ENCODE measurements at places on chromosomes 1 and 21. TPM values are rescaled to one million over a fixed set of nuclear protein-coding genes. Genes with fewer than 3 reads are reported as not detected.

Gene ST6GALNAC3
- 1.3 TPM for total RNA-seq

Gene PCP4
- total RNA-seq, result not detected

DNA sequence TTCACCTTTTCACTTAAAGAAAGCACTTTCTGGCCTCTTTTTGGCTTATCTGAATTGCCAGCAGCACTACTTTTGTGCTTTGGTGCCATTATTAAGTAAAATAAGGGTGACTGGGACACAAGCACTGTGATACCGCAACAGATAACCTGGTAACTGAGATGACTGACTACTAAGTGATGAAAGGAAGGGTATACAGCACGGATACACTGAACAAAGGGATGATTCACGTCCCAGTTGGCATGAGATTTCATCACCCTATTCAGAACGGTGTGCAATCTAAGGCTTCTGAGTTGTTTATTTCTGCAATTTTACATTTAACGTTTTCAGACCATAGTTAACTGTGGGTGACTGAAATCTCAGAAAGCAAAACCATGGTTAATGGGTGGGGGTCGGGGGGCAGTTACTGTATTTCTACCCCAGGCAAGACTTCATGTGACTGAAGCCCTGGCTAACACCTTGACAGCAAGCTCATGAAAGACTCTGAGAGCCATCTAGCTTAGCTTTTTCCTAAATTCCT is 102.8 kb downstream of the CLIC6 start:
- DNase-seq, result no peak

Gene NKAIN1
- not detected for total RNA-seq

- DNase-seq, result no peak
These were observed 1.3 kb downstream of the FOXE3 start for GRCh38 chr1:47417170-47418044.

Gene IFI6
- 33.6 TPM for total RNA-seq

DNA sequence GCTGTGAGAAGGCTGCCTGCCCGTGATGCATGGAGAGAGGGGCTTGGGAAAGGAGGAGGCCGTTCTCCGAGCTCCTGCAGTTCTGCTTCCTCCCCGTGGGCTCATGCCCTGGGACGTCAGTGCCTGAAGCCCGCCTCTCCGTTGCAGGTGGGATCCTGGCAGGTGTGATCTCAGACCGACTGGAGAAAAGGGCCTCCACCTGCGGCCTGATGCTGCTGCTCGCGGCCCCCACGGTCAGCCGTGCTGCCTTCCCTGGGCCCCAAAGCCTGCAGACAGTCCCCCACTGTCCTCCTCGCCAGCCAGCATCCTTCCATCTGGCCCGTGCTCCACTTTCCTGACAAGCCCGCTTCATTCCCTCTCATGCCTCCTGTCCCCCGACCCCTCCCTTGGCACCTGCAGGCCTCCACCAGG is 50.9 kb downstream of the SLC37A1 start:
- DNase-seq, result no peak

Gene ILDR2
- 0.67 TPM for total RNA-seq

GRCh38 chr1:171983584-171983983 is 142.3 kb downstream of the DNM3 start:
- no peak for DNase-seq

Gene CFHR2
- not detected for total RNA-seq

Gene AQP10
- total RNA-seq, result not detected

DNA sequence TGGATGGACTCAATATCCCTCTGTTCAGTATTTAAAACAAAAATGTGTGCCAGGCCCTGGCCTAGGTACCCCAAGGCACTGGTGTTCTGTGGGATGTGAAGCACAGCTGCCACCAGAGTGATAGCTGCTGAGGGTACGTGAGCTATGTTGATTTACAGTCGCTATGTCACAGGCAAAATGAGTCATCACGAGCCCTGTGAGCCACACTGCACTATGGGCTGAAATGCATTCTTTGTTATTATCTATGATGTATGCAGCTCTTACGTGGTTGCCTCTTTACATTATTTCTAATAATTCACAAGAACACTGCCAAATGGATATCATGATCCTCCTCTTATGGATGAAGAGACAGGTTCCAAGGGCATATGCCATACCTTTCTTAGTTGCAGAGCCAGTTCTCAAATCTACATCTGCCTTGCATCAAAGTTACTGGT is 2.1 kb downstream of the TEX38 start:
- no peak for DNase-seq

- no peak for DNase-seq
These were observed 26.3 kb downstream of the PLPP3 start for GRCh38 chr1:56553046-56553445.

Gene SLC30A10
- not detected for total RNA-seq

Gene DNM3
- 1.8 TPM for total RNA-seq

Gene TP73
- total RNA-seq, result not detected

Gene NPHS2
- not detected for total RNA-seq

Gene SLFNL1
- total RNA-seq, result 0.08 TPM

Gene SLAMF8
- total RNA-seq, result not detected

DNA sequence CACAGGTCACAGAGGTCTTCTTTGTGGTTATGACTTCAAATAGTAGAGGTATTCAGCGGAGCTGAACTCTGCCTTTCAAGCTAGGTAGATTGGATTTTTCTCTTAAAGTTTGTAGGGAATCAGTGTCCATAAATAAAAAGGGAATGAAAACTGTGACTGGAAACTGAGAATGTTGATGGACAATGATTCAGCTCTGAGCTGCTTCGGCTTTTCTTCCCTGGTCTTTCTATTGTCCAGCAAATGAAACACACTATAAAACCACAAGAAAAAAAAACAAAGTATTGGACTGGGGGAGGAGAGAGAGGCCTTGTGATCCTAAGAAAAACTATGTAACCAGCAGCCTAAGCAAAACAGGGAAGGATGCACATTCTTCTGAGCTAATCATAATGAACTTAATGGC is 11.1 kb downstream of the TNNI3K start:
- no peak for DNase-seq

Gene LIX1L
- 21.4 TPM for total RNA-seq

Gene LRRC8C
- total RNA-seq, result 30.2 TPM

Gene DRAXIN
- total RNA-seq, result 0.05 TPM

DNA sequence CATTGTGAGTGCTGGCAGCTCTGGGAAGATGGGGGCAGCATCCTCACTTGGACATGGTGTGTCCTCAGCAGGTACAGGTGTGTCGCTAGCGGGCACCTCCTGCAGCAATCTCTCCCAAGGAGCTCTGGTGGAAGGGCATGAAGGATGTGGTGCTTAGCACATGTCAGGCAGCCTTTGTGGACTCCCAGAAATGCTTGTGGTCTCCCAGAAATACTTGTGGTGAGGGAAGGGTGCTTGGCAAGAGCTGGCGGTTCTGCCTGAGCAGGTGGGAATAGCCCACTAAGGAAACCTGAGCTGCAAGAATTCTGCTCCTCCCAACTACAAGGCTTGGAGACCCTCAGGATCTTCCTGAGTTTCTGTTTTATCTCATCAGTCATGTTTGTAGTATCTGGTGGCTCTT is 371.6 kb downstream of the PRDM2 start:
- DNase-seq, result no peak

- no peak for DNase-seq
These were observed at the start of gene FOXD3 for GRCh38 chr1:63322114-63322943. TSS of gene FOXD3 (plus strand) at chr1:63322567. CDS start at chr1:63323059, 492 bp downstream.

GRCh38 chr1:80989455-80989854 is 811.3 kb upstream of the ADGRL2 start:
- DNase-seq, result no peak

GRCh38 chr1:37472281-37472680 is 2.1 kb upstream of the ZC3H12A start:
- no peak for DNase-seq

GRCh38 chr1:15429701-15430149 is 8.5 kb upstream of the CTRC start:
- DNase-seq, result no peak

DNA sequence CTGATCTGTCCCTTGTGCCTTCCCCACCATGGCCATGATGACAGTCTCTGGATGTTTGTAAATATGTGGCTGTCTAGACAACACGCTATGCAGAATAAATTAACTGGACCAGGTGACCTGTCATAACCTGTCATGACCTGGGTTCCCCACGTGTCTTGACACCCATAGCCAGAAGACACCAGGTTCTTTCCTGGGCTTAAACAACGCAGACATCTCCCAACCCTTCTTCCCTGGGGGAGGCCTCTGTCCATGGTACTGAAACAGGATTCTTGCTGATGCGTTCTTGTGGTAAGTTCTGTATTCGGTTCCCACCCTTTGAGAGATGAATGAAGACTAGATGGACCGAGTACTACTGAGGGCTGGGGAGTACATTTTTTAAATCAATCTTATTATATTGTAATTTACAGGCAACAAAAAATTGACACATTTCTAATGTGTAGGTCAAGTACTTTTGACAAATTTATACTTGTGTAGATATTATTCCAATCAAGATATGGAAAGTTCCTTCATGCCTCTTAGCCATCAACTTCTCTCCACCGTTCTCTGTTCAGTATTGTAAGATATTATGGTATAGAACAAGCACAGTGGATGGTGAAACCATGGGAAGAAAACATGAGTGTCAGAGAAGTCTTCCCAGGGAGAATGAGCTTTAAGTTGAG is 738.8 kb downstream of the PTPRU start:
- DNase-seq, result no peak

DNA sequence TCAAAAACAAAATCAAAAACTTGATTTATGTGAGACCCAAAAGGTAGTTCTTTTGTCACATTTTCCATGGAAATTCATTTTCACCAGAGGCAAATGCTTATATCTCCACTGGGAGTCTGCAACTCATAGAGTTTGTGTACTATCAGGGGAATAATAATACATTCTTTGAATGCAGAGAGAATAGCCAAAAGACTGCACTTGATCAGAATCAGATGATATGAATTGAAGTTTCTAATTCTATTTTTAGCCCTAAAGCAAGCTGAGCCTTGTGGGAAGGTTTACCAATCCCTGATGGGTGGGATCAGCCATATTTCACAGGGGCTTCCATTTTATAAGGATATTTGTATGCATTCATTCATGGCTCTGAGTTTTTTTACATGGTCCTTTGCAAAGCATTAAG is 49.6 kb downstream of the TSEN15 start:
- no peak for DNase-seq

Gene TTLL7
- not detected for total RNA-seq

GRCh38 chr1:28682840-28683239 is 14.3 kb downstream of the GMEB1 start:
- DNase-seq, result no peak

DNA sequence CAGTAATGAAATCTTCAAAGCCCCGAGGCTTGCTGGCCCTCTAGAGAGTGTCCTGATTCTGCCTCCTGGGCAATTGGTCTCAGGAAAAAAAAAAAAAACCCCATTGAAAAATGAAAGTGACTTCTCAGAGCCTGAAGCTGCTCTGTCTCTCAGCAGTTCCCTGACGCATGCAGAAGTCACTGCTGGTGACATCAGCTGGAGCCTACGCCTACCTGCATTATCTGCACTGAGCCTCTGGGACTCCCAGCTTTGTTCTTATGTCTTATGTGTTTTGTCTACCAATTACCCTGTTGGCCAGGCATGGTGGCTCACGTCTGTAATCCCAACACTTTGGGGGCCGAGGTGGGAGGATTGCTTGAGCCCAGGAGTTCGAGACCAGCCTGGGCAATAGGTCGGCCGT is 10.1 kb upstream of the SLC25A33 start:
- no peak for DNase-seq

- DNase-seq, result no peak
These were observed 9.3 kb upstream of the CACYBP start for GRCh38 chr1:174990382-174990999.

DNA sequence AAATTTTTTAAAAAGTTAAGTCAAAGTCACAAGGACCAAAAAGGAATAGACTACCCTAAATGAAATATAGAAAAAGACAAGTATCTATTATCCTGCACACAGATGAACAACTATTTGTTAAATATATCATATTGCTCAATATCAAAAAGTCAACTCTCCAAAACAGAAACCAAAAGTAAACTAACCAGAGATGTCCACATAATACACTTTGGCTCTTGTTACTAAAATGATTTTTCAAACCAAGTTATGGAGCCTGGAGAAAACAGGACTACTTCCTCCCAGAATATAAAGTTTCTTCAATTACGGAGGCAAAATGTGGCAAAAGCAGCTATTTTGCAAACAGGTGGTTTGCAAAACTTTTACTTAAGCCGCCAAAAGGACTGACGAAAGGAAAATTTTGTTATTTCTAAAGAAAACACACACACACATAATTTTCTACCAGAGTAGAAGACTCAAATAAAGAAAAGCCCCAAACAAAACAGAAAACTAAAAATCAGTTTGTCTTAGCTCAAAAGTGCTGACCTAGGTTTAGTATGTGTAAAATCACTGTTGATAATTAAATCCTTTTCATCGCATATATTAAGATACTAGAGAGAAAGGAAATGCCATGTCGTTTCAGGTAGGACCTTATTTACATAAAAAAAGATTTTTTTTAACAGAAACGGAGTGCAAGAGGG is 1.1 kb downstream of the DPYD start:
- no peak for DNase-seq

Gene LIPI
- total RNA-seq, result not detected

DNA sequence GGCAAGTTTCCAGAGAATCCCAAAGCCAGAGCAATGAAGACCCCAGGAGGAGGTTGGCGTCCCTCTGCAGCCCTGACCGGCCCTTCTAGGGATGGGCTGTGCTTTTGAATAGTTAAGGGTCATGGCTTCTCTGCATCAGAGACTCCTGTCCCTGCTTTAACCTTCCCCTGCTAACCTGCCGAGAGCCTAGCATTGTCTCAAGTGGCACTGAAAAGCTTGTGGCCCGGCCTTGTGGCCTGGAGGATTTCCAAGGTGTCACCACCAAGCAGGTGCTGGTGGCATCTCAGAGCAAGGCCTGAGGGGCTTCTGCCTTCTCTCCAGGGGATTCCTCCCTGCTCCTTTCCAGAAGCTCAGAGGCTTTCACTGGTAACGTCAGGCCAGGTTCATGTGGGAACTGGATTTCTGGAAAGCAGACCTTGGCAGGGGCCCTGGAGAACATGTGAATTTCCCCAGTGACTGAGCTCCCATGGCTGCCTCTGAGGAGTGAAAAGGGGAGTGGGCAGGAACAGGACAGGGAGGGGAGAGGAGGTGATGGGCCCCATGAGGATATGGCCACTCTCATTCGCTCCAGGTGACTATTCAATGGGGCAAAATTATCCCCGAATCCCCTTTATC is 409.9 kb downstream of the PTPRU start:
- DNase-seq, result no peak

Gene TRIM67
- not detected for total RNA-seq

DNA sequence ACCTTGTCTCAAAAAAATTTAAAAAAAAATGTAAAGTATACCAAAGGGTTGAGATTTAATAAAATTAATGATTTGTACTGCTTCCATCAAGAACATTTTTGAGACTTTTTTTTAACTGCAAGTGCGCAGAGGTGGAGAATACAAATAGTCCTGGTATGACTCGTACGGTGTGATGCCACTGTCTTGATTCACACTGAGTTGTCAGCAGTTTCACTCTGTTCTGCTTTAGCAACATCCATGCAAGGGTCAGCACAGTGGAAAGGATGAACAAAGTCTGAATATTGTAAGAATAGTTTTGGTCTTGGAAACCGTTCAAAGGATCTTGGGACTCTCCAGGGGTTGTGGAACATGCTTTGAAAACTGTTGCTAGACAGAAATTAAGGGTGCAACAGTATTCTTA is 40.2 kb downstream of the EXO1 start:
- DNase-seq, result no peak
